ENCODE measurements at places on chromosomes 5 and 9.

GRCh38 chr9:68515326-68516017 is 25.2 kb downstream of the TMEM252 start:
- DNase-seq, result no peak

- DNase-seq, result no peak
Measured at GRCh38 chr5:17094830-17095229, 122.6 kb upstream of the BASP1 start.

DNA sequence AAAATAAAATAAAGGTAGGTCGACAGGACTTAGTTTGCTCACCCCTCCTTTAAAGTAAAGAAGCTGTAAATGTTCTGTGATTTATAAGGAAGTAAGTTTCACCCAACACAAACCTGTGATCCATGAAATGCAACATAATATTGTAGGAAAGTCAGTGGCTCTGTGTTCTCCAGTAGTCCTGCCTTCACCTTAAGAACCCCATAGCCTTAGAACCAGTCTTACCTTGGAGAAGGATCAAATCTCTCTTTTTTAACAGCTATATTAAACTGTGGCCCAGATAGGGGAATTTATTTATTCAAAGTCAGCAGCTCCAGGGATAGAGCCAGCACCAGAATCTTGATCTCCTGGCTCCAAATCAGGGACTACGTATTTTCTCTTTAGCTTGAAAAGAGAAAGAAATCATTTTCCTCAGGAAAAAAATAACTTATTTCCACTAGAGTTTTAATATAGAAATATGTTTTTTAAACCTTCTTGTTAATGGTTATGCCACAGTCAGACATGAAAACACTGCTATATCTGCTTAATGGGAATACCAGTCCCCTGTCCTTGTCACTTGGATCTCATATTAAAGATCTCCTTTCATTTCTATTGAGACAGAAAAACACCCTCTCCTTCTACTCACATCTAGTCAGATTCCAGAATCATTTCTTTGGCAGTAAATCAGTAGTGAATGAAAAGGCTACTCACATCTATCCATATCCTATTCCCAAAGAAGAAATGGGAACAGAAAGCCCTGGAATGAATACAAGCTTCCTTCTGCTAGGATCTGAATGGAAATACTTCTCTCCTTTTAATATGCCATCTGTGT is 269.2 kb upstream of the TNC start:
- DNase-seq, result no peak

- DNase-seq, result no peak
Measured at GRCh38 chr5:158751961-158752655, 347.6 kb downstream of the EBF1 start.

GRCh38 chr5:111848476-111848875 is 91.5 kb upstream of the NREP start:
- DNase-seq, result no peak

GRCh38 chr9:137217276-137218211 is 4.5 kb downstream of the RNF208 start:
- DNase-seq, result no peak

- DNase-seq, result no peak
Measured at GRCh38 chr9:122325124-122325523, 45.7 kb upstream of the PTGS1 start.

- DNase-seq, result no peak
Measured at GRCh38 chr5:136776022-136776927, 410.9 kb upstream of the TRPC7 start.

DNA sequence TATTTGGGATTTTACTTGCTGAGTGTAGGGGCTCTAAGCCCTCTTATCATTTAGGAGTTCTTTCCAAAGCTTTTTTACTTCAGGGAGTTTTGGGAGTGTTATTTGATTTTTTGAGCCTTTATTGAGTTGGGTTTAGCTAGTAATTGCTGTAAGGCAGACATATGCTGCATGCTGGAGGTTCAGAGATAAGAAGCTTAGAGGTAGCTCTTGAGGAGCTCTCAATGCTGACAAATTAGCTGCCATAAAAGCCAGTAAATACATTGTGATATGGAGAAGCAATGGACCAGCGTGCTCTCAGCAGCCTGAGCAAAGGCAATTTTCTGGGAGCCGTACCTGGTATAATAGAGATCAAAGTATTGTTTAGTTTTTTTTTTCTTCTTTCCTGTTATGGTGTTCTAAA is 11.6 kb downstream of the ARHGEF28 start:
- no peak for DNase-seq
